ENCODE measurements at places on chromosomes 5 and 9.

- no peak for DNase-seq
Observed at GRCh38 chr5:2919310-2920018, 168.0 kb upstream of the IRX2 start.

GRCh38 chr5:37174928-37175327 is 74.2 kb downstream of the CPLANE1 start:
- DNase-seq, result no peak

- no peak for DNase-seq
Observed at GRCh38 chr5:163489745-163490075, 15.7 kb upstream of the MAT2B start.

DNA sequence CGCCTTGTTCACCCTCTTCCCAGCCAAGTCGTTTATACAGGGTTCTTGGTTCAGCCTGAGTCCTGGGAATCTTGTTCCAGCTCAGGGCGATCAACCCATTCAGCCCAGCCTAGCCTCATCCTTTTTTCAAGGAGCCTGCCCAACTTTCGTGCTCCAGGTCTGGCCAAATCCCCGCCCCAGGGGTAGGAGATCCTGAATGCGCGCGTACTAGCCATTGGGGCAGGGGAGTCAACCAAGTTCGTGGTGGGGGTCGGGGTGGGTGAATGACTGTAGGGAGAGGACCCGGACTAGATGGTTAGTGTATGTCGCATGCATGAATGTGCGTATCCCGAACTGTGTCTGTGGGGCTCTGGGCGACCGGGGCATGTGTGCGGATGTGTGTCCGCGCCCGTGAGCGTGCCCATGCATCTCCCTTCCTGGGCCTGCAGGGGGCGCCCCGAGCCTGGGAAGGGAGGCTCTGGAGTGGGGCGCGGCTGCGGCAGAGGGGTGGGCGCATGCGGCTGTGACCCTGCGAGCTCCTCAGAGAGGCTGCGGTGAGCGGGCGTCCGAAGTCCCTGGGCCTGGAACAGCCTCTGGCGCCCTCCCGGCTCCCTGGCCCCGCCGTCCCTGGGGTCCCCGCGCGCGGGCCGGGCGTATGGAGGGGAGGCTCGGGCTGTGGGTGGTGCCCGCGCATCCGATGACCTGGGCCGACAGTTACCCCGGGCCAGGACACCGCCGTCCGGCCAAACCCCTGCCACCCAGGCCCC is 8.7 kb downstream of the CCL21 start:
- peak; percentile 39 for DNase-seq

GRCh38 chr9:37555786-37556185 is 20.4 kb downstream of the FBXO10 start:
- no peak for DNase-seq

DNA sequence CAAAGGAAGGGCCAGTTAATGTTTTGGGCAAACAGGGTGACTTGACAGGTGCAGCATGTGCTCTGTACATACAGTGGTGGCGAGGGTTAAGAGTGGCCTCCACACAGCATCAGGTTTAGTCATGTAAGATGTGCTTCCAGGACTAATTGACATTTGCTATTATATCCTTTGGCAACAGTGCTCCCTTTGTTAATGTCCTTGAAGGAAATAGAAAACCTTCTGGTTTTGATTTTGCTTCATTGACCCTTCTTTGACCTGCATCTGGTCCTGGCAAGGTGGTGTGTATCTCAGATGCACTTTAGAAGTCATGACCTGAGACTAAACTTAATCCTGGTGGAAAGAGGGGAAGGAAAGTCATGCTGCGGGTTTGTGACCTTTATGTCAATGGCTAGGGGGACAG is 440.0 kb downstream of the ENC1 start:
- DNase-seq, result no peak

GRCh38 chr9:92704528-92704927 is 34.6 kb upstream of the IPPK start:
- DNase-seq, result no peak

DNA sequence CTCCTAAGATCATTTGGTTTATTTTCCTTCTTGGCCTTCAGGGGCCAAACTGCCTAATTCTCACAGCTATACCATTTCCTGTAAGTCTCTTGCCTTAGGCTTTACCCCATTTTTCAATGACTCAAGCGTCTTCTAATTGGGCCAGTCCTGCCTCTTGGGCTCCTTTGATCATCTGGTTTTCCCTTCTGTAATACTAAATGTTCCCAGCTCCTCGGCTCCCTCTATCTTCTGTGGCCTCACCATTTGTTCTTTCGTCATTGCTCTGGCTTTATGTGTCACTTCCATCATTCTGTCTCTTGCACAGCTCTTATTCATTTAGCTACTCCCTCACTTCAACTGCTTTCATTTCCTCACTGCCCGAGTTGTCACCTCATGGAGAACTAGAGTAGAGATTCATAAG is 14.5 kb upstream of the SPINK7 start:
- DNase-seq, result no peak

- no peak for DNase-seq
Observed at GRCh38 chr9:114200721-114201300, 45.5 kb downstream of the COL27A1 start.

DNA sequence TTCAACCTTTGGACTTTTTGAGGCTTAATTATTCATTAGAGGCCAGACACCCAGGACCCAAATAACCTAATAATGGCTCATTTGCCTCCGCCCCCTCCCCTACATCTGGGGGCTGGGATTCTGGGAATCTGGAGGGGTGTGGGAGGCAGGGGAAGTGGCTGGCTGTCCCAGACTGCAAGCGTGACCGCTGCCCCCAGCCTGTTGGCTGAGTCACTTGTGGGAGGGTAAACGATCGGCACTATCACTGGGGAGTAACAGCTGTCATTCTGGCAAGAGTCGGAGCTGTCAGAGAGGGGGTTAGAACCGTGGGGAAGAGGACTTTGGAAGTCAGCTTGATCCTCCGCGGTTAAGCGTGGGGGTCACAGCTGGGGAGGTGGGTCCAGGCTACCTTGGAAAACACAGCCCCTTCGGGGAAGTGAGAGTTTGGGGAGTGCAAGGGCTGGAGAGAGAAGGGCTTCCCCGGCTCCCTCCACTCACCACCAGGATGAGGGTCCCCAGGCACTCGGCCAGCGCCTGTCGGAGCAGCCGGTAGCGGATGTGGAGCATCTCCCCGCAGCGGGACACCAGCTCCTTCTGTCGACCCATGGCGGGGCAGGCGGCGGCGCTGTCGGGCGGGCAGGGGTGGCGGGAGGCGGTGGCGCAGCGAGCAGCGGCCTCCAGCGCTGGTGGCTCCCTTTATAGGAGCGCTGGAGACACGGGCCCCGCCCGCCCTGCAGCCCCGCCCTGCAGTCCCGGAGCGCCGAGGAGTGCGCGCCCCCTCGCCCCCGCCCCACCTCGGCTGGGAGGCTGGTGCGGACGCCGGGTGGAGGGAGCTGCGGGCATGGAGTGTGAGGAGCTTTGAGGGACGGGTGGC is at the start of gene AQP3:
Gene AQP3, minus strand, starts transcription at position 648 of the 853 bp plus-strand sequence. Its CDS starts 63 bp downstream, at position 585.
- DNase-seq, result no peak

DNA sequence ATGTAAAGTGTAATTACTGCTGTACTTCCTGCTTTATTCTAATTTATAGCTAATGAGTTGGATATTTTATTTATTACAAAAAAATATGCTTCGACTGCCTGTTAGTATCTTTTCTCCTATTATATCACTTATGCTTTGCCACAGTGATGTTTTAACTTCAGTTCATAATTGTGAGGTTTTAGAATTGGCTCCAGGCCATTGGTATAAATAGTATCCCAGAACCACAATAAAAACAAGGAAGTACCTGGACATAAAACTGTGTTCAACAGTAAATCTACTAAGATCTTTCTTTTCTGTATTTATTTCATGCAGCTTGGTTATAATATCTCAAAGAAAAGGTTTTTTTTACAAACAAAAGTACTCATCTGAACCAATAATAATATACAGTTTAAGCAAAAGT is 354.3 kb upstream of the CDH9 start:
- DNase-seq, result no peak

DNA sequence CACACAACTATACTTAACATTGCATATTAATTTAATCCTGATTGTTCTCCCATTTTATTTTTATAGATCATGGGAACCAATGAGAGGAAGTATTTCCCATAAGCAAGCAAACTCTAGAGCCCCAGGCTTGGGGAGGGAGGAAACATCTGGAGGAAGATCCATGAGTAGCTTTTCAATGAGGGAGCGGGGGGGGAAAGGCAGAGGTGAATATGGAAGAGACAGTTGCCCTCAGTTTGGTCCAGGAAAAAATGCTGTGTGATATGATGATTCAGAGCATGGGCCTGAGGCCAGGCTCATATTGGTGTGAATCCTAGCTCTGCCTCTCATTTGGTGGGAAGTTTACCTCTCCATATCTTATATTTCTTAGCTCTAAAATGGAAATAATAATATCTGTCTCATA is 42.2 kb upstream of the ALDOB start:
- no peak for DNase-seq

DNA sequence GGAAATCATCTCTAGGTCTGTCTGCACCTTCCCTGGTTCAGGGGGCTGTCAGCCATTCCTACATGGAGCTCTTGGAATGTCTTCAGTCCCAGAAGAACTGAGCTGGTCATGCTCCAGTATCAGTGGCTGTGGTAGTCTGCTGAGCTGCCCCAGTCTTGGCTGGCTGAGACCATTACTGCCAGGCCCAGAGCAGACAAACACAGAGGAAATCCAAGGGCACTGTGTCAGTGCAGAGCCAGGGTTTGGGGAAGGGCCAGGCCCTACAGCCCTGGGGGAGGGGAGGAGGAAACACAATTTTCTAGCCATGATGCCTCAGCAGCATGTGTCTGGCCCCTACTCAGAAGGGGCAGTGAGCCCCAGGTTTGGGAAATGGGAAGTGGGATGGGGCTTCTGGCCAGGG is 58.4 kb downstream of the ARHGEF37 start:
- DNase-seq, result no peak

- no peak for DNase-seq
Observed at GRCh38 chr5:152601806-152602732, 197.0 kb upstream of the NMUR2 start.

DNA sequence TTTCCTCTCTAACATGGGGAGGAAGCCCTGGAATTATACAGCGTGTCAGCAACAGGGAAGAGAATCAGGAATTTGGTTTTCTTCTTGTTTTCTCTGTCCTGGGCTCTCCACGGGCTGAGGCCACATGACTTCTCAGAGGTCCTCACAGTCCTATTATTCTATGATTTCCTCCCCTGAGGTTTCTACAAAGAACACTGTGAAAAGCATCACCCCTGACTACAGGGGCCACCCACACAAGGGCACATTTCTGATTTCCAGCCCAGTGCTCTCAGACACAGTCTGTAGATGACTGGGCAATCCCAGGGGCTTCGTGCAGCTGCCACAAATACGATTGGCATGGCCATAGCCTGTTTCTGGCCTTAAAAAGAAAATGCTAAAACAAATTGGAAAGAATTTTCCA is 284.9 kb downstream of the CEMIP2 start:
- no peak for DNase-seq

DNA sequence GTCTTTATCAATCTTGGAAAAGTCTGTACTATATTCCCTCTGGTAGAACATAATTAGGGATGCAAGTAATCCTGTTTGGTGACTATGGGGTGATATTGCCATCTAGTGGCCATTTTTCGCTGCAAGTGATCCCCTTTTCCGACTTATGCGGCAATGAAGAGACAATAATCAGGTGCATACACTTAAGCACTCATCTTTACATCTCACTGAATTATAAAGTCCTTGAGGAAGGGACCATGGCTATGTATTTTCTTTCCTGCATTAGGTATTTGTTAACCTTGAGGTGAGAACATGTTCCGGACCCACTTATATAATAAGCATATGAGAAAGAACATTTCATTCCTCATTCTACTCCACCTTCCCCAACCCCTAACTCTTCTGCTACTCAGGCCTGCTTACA is 19.6 kb upstream of the LIX1 start:
- DNase-seq, result no peak

DNA sequence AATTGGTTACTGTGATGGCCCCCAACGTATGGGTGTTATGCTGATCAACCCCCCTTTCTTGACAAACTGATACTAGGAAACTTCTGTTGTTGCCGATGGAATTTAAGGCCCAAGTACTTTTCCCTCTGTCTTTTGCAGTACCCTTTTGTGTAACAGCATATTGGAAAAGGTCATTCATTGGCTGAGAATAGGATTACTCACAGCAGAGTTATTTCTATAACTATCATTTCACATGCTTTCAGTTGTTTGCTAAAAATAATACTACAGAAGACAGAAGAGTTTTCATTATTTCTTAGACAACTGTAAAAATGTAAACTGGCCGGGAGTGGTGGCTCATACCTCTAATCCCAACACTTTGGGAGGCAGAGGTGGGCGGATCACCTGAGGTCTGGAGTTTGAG is 329.5 kb downstream of the KIAA0825 start:
- DNase-seq, result no peak

DNA sequence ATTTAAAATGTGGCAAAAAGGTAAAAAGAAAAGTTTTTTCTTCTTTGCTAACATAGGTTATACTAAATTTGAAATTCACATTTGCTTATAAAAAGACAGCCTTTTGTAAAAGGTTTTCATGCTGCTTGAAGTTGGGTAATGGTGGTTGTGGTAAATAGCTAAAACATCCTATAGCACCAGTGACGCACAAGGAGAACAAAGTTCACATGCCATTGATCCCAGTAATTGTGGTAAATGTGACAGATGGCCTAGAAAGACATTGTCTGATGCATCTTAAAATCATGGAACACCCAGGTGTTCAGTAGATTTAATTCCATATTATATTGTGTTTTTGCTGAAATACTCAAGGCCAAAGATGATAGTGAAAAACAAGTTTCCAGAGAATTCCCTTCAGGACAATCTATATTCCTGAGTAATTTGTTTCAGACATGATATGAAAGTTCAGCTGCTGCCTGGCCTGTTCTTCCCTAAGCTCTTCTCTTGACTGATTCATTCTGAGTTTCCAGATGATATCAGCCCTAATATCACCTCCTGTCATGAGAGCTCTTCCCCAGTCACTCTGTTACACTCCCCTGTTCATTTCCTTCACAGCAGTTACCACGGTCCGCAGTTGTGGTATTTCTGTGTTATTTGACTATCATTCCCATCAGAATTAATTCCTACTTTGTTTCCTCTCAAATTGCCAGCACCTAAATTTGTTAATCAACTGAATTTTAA is 4.6 kb upstream of the FBXL17 start:
- DNase-seq, result no peak

GRCh38 chr5:53643445-53643844 is 83.0 kb downstream of the NDUFS4 start:
- DNase-seq, result no peak

DNA sequence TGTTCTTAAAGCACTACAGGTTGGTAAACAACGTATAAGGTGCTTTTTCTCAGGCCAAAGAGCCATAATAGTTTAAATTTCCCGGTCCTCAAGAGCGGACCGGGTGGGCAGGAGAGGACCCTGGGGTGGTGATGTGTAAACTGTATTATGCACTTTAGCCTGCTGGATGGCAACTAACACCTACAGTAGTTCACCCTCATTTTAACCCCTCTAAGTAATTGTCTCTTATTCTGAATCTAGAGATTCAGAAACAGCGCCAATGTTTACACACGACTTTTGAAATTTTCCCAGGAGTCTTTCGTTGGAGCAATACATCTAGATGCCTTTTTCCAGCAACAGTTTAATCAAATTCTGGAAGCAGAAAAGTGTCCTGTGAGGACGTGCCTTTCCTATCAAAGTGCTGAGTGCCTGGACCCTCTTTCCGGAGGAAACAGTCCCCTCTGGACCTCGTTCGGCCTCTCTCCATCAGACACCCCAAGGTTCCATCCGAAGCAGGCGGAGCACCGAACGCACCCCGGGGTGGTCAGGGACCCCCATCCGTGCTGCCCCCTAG is 676 bp upstream of the OCLN start:
- no peak for DNase-seq

- no peak for DNase-seq
Observed at GRCh38 chr9:98707166-98708102, 1.3 kb downstream of the GABBR2 start.

- no peak for DNase-seq
Observed at GRCh38 chr5:174204535-174205313, 159.2 kb downstream of the NSG2 start.

Data from omental fat pad (tissue), 4 donors.